ENCODE measurements at places on chromosomes 1 and 21.

GRCh38 chr1:24141311-24141997 is 1.5 kb downstream of the IL22RA1 start:
- DNase-seq: no peak

DNA sequence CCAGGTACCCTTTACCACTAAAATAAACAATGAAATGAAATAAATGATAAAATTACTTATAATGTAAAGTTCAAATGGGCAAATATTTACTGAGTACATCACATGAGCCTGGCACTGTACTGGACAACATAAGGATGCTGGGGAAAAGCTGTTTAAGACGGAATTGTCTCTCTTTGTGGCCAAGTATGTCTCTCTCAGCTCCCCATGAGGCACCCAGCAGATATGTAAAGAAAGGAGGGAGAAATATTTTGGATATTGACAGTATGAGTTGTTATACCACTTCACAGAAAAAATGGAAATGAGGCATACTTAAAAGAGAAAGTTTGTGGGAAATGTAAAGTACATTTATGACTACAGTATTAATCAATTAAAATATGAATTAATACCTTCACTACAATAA is 1.0 kb upstream of the TNFSF4 start:
- no peak for DNase-seq

GRCh38 chr21:26835027-26835713 is 10.0 kb downstream of the ADAMTS1 start:
- no peak for DNase-seq

- DNase-seq: no peak
Observed at GRCh38 chr1:227323171-227323966, 5.1 kb upstream of the CDC42BPA start.

DNA sequence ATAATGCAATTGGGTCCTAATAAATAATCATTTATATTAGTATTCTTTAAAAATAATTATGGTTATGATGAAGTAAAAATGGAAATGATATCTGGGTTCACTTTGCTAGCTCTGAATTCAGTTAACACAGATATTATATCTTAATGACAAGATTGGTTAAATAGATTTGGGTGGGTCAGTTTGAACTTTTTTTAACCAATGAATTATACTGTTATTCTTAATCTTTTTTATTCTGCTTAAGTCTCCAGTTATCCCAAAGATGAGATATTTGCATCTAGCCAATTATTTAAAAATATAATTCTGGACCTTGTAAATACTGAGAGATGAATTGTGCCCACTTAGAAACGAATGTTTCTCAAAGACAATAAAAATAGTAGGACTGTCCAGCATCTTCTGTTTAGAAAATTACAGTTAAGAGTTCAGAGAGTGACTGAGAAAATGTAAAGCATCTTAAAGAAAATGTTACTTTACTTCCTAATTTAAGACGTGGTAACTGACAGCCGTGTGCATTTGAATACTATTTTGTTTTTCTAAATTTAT is 345.2 kb downstream of the USP25 start:
- no peak for DNase-seq

DNA sequence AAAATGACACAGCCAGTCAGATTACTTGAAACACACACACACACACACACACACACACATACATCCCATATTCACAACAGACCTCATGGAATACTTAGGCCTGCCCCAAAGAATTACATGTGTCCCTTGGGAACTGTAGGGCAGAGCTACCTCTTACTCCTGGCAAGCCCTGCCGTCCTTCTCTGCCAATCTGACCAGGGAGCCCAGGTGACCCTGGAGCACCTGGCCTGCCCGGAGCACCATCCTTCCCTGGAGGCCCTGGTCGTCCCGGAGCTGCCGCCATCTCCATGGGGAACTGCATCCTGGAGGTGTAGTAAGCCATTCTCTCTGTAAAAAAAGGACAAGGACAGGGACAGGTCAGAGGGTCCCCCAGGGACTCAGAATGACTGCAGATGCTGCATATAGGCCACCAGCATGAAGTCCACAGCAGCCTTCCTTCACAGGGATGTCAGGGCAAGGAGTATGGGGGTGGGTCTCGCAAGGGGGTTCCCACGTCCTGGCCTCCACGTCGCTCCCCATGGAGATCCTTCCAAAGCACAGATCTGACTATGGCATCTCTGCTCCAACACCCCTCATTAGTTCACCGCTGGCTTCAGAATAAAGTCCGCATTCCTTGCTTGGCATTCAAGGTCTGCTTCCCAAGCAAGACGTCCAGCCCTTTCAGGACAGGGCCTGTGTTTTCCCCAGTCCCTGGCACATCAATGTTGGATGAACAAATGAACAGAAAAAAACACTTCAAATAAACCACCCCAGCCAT is 9.2 kb upstream of the PEF1 start:
- no peak for DNase-seq

- no peak for DNase-seq
Observed at GRCh38 chr1:85386068-85386722, 78.8 kb downstream of the DDAH1 start.

DNA sequence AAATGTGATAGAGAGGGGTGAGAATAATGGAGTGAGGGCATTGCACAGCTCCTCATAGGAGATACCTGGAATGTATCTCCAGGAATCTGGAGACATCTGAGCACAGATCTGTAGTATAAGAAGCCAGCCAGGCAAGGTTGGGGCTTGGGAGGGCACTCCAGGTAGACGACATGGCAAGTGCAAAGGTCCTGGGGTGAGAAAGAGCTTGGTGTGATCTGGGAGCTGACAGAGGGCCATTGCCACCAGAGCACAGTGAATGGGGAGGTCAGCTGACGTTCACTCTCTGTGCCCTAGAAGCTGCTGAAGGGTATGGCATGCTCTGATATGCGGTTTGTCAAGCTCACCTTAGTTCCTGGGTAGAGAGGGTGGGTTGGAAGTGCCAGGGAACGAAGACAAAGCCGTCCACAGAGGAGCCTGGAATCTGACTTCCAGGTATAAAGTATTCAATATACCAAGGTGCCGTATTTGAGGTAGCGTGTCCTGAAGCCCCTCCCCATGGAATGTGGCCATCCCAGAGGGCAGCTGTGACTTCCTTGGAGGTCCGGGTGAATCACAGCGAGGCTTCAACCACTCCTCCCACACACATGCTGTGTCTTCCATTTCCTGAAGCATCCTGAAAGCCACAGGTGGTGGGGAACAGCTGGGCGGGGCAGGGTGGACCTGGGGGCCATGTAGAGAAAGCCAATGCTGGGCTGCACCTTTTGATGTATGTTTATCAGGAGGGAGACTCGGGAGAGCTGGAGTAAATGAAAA is 182.7 kb upstream of the KLHDC7A start:
- no peak for DNase-seq

DNA sequence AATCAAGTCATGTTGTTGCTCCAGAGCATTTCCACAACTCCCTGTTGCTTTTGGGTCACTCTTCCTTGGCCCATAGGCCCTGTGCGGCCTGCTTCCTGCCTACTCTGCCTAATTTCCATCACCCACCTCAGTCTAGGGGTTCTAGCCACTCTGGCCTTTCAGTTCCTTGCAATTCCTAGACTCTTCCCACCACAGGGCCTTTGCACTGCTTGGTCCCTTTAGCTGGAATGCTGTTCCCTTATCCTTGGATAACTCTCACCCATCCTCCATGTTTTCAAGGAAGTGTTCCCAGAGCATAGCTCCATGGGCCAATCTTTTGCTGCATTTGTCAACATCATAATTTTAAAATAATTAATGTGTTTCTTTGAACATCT is 18.7 kb downstream of the EPHB2 start:
- no peak for DNase-seq

DNA sequence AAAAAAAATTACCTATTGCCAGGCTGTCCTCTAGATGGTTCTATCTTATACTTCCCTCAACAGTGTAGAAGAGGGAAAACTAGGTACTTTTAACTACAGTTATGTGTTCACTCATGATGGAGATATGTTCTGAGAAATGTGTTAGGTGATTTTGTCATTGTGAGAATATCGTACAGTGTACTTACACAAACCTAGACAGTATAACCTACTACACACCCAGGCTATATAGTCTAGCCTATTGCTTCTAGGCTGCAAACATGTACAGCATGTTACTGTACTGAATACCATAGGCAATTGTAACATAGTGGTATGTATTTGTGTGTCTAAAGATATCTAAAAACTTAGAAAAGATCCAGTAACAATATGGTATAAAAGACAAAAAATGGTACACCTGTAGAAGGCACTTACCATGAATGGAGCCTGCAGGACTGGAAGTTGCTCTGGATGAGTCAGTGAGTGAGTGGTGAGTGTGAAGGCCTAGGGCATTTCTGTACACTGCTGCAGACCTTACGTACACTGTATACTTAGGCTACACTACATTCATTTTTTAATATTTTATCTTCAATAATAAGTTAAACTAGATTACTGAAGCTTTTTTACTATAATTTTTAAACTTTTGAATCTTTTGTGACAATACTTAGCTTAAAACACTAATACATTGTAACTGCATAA is 13.2 kb downstream of the MGST3 start:
- no peak for DNase-seq

DNA sequence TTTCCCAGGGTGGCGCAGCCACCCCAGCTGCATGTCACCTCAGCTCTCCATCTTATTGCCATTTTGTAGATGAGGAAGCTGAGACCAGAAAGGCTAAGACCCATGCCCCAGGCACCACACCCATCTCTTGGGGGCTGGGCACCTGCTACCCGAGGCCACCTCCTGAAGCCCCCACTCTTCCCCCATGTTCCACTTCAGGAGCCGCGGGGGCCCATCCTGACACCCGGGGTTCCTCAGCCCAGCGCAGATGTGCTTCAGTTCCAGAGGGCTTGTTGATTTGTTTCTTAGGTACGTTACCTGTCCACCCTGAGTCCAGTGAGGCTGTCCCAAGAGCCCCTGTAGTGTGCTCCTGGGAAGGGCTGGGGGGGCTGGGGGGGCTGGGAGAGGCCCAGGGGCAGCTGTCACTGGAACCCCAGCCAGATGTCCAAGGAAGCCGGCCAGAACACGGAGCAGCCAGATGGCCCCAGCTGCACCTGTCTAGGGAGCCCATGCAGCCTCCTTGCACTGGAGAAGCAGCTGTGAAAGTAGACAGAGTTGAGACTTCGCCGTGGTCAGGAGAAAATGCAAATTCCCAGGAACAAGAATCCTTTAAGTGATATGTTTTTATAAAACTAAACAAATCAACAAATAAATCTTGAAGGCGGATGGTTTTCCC is 17.1 kb upstream of the CCDC27 start:
- no peak for DNase-seq

- DNase-seq: peak; percentile 74
Observed at GRCh38 chr1:153608742-153609584, 4.0 kb downstream of the S100A16 start.

DNA sequence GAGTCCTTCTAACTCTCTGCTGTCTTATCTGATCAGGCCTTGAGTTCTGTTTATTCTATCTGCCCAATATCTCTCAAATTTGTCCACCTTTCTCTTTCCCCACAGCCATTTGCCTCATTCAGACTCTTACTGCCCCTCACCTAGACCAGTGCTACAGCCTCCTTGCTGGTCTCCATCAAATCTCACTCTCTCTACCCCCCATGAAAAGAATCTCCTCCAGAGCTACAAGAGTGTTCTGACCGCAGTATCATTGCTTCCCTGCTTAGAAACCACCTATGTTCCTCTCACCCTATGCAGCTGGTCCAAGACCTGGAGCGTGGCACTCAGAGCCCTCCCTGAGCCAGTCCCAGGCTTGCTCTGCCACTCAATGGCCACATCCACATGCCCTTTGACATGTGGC is 231.0 kb upstream of the JUN start:
- no peak for DNase-seq

DNA sequence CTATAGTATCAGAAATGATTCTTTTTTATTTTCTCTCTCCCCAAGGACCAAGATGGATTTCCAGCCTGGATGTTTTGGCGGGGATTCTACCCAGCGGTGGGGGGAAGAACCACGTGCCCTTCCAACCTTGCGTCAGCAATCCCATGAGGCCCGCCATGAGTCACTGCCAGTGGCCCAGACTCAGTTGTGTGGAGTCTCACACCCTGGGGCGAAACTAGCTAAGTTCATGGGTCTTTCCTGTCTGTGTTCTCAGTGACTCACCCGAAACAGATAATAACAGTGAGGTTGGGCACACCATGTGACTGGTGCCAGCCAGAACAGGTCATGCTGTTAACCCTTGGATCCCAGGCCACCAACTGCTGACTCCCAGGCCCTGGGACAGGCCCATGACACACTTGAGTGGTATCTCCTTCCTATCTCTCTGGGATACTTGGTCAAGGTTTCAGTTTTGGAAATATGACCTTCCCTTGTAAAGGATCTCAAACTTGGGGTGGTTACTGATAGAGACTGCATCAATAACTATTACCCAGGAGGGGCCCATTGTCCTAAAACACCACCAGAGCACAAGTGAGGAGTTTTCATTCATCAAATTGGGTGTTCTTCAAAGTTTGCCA is 98.0 kb upstream of the DUSP10 start:
- DNase-seq: no peak

- no peak for DNase-seq
Observed at GRCh38 chr1:240086726-240087125, 5.0 kb upstream of the FMN2 start.

- no peak for DNase-seq
Observed at GRCh38 chr21:44739316-44739715, 27.9 kb upstream of the TSPEAR start.

GRCh38 chr1:162530307-162530987 is 31.1 kb upstream of the UAP1 start:
- no peak for DNase-seq

- DNase-seq: no peak
Observed at GRCh38 chr1:71687376-71687775, 595.0 kb downstream of the NEGR1 start.

DNA sequence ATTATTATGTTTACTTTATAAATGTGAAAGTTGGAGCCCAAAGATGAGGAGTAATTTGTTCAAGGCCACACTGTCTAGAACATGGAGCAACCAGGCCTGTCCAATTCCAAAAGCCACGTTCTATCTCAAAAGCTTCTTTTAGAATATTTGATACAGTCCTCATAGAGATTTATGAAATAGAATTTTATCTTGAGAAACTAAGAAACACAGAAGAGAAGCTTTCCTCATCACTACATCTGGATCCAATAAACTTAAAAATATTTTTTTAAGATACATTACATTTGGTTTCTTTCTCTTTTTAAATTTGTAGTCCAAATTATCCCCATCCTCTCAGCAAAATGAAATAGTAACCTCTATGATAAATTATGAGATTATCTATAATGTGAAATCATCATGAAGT is 58.9 kb downstream of the DDAH1 start:
- no peak for DNase-seq

- DNase-seq: no peak
Observed at GRCh38 chr21:33063375-33063883, 6.5 kb upstream of the OLIG1 start.
